AG10803 (cell line): ENCODE measurements at places on chromosomes 3 and 15.
A peak's percentile ranks its signal among the peaks of the same experiment; 100 is the strongest.

GRCh38 chr3:7847521-7847920, 654.1 kb upstream of the LMCD1 start:
- no peak for DNase-seq

DNA sequence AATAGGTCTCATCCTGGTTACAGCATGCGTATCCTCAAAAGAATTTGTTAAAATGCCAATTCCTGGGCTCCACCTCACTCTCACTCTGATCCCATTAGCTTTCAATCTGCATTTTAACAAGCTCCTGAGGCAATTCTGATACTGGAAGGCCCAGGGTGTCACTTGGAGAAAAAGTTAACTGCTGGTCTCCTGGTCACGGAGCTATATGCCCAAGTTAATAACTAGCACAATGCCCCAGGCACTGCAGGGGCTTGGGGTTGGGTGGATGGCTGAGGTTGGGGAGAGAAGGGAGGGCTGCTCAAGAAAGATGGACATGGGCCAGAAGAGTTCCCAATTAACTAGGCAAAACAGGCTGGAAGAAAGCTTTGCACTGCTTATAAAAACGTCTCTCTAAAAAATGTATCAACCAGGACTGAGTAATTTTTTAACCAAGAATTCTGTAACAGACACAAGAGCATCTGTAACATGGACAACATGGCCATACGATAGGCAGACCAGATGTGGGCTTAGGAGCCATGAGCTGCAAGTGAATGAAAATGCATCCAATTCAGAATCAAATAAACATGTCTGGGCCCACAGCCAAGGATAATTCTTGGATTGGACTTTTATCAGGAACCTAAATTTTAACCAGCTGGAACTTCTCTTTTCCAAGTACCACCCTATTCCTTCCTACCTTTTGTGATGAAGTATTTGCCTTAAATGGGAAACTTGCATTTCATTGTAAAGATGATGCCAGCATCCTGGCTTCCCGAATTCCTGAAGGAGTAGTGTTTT, 4.2 kb downstream of the IL17RD start:
- peak; percentile 63 for DNase-seq

- DNase-seq: no peak
Measured at GRCh38 chr3:25433868-25434267, 5.8 kb downstream of the RARB start.

GRCh38 chr3:68515237-68515636, 417.1 kb downstream of the TAFA4 start:
- DNase-seq: no peak

DNA sequence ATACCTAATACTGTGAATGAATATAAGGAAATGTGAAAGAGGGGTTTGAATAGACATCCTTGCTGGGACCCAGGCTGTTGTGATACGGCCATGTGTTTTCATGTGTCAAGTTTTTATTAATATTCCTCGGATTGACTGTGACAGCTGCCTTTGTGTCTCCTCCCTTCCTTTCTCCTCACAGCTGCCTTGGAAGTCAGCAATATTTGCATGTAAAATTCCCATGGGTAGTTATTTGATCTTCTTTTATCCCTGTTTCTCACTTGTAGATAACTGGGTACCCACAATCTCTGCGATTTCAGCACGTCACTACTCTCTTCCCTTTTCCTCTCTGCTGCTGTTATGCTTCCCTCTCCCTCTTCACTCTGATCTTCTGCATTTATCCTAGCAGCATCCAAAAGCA, 9.4 kb downstream of the GPR156 start:
- DNase-seq: no peak

DNA sequence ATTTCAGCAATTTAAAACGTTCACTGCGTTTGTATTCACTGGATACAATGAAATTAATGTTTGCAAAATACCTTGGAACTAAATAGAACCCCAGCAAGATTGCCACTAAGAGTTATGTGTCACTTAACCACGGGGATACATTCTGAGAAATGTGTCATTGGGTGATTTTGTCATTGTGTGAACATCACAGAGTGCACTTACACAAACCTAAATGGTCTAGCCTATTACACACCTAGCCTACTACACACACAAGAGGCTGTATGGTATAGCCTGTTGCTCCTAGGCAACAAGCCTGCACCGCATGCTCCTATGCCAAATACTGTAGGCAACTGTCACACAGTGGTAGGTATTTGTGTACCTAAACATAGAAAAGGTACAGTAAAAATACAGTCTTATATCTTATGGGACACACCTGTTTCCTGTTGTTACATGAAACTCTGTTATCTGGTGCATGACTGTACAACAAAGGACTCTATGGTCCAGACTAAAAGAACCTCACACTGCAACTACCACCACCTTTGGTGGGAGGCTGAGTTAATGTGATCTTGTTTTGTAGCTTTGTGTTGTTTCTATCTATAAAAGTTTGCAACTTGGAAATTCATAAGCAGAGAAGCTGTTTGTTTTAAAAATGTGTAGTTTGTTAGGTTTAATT, 92.2 kb upstream of the NTRK3 start:
- DNase-seq: no peak

GRCh38 chr15:65194826-65195547, 9.8 kb upstream of the CLPX start:
- DNase-seq: peak; percentile 48

DNA sequence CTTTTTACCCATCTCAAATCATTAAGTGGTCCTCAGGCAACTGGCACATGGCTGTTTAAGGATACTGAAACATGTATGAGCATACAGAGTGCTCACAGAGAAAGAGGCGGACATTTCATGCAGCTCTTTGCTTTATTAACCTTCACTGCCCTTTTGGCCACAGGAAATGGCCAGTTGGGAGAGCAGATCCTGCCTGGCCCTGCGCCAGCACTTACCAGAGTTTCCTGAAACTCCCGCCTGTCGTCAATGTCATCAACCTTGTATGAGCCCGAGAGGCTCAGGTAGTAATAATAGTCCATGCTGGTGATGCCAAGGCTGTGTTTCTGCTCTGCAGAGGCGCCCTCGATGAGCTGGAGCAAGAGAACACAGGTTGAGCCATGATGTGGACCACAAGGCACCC, 17.8 kb downstream of the LDHAL6B start:
- no peak for DNase-seq

GRCh38 chr3:194070634-194071409, 65.1 kb upstream of the HES1 start:
- DNase-seq: peak; percentile 93

GRCh38 chr15:71893691-71894090, 83.3 kb downstream of the NR2E3 start:
- peak; percentile 42 for DNase-seq

GRCh38 chr3:150388498-150389418, 19.3 kb upstream of the TSC22D2 start:
- peak; percentile 37 for DNase-seq

DNA sequence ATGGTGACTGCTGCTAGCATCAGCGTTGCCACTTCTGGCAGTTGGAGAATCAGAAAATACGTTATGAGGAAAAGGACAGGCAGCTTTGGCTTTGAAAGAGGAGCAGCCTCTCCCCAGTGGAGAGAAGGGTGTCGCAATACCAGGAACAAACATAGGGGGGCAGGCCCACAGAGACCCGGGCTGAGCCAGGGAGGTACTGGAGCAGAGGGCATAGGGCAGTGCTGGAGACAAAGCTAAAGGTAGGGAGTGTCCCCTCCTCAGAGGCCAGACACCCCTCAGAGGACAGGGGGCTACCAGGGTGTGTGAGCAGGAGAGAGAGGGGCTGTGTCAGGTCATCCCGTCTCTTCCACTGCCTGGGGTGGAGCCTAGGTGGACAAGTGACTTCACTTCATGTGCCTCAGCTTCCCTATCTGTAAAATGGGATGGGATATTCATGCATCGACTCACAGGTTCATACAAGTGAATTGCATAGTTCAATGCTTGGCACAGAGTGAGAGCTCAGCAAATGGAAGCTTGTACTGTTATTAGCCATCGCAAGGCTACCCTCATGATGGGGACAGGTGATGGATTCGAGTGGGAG, 49.7 kb upstream of the LIMD1 start:
- no peak for DNase-seq

GRCh38 chr15:101089579-101090427, 162.0 kb downstream of the CHSY1 start:
- no peak for DNase-seq

DNA sequence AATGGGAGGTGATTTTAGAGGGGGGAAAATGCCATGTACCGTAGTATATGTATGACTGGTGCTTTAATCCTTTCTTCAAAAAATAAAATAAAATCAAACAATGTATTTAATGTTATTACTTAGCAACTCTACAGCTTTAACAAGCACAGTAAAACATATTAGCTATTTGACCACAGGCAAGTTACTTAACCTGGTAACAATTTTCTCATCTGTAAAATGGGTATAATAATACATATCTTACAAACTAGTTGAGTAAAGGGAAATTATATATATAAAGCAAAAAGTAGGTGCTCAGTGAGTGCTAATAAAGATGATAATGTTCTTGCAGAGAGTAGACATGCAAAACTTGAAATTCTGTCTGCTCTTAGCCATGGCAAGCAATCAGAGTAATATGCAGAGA, 27.9 kb downstream of the SSR3 start:
- no peak for DNase-seq

- peak; percentile 34 for DNase-seq
Measured at GRCh38 chr3:62703451-62704167, 171.6 kb downstream of the CADPS start.

DNA sequence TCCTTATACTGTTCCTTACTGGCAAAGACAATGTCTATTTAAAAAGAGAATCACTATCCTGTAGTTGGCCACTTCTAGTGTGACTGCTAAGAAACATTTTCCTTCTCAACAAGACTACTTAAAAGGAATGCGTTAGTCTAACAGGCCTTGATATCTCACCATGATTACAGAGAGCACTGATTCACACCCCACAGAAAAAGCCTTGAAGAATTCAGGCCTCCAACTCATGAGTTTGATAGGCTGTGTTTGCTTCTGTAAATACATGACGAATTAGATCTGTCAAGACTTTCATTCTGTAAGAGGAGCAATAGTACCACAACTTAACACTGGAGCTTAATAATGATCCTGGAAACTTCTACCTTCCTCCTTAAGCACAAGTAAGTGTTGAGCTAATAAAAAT, 432.8 kb upstream of the NR2F2 start:
- DNase-seq: no peak

DNA sequence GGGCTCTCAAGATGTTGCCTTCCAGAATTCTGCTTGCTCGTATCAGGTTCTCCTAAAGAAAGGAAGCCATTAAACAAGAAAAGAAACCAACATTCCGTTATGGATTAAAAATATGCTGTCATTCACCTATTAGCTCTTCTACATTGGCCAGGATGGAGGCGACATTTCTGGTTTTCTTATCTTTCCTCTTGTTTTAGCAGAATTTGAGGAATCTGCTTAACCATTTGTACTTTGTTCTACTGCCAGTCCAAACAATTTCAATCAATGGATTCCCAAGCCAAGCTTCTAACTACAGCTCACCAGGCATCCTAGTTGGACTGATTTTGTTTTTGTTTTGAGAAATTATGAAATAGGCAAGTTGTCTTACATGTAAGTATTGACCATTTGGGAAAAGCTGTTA, 164.6 kb upstream of the TSC22D2 start:
- no peak for DNase-seq

- no peak for DNase-seq
Measured at GRCh38 chr15:101105059-101105891, 146.6 kb downstream of the CHSY1 start.

- DNase-seq: no peak
Measured at GRCh38 chr15:51350723-51351122, 9.3 kb downstream of the GLDN start.

DNA sequence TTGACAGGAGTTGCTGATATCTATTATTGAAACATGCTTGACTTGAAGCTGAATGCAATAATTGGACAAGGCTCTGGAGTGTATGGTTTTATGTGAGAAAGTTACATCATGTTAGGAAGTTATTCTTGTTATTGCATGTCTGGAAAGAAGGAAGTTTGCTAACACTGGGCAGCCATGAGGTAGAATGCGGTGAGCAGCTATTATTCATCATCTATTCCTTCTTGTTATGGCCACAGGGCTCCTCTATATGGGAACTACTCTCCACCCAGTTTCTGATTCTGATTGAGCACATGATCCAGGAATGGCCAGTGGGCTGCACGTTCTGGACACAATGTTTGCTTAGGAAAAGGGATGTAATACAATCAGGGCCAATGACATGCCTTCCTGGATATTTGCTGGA, 37.8 kb upstream of the SCN5A start:
- no peak for DNase-seq

- DNase-seq: peak; percentile 92
Measured at GRCh38 chr15:90352107-90352893, at the start of gene ZNF774. ZNF774 (plus strand) TSS chr15:90352284; CDS start chr15:90354661, 2,377 bp downstream.

- DNase-seq: no peak
Measured at GRCh38 chr15:100263721-100264455, 77.9 kb downstream of the ADAMTS17 start.

DNA sequence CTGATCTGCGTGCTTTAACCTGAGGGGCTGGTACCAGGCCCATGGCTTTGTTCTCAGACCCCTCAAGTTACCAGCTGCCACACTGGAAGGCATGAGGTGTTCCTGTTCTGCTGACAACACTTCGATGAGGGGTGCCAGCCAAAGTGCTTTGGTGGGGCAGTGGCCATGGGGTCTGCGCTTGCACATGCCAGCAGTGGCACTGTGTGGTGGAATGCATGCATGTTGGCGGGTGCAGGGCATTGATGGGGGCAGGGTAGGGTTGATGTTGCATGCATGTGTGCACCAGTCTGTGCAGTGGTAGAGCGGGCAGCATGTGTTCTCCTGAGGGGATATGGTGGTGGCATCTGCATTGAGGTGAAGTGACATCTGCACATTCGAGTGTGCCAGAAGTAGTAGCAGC, 497.0 kb downstream of the SQOR start:
- no peak for DNase-seq

DNA sequence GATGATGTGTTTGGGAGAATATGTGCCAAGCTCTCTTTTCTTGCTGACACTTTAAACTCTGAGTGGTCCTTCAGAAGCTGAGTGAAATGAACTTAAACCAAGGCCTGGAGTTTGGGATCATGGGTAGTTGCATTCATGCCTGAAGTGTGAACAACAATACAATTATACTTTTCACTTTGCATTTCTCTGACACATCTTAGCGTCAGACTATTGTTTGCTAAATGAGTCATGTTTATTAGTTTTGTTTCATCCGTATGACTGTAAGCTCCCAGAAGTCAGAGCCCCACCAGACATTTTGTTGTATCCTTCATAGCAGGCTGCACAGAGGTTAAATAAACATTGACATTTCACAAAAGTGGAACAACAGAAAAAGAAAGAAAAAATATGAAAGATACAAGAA, 542.6 kb downstream of the TUSC7 start:
- no peak for DNase-seq

- no peak for DNase-seq
Measured at GRCh38 chr15:85543741-85544155, 163.3 kb downstream of the AKAP13 start.

DNA sequence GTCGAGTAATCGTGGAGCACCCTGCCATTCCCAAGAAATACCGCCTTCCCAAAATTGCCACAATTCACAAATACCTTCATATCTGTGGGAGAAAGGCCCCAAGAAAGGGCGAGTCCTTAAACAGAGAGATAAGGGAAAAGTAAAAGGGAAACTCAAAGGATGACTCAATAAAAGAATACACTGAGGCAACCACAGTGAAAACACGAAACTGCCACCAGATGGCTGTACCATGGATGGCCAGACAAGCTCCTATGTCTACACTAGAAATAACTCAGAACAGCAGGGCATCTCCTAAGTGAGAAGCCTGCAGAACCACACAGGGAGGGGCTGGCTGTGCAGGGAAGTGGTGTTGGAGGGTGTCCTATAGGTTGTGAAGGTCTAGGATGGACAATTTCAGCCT, 25.0 kb downstream of the SRGAP3 start:
- no peak for DNase-seq
